ENCODE measurements at places on chromosomes 6 and 20.

DNA sequence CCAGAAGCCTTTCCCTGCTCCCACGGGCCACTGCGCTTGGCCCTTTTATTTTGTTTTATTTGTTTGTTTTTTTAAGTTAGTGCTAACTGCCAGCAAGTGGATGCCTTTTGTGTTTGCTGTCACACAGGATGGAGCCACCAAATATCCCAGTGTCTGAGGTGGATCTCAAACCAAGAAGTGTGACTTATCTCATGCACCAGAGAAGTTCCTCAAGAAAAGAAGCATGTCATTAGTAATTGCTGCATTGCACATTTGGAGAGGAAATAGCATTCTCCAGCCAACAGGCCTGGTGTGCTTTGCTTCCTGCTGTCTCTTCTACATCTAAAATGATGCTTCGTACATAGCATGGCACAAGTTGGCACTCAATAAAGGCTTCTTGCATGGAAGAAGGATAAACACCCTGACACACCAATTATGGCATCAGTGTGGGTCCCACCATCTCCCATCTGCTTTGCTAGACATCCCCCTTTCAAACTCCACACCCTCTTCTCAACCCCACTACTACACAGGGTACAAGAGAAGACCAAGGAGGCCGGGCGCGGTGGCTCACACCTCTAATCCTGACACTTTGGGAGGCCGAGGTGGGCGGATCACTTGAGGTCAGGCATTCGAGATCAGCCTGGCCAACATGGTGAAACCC, 1.9 kb upstream of the ATP9A start:
- DNase-seq, result no peak

- DNase-seq, result no peak
Observed at GRCh38 chr20:55977690-55978459, 27.4 kb downstream of the CBLN4 start.

DNA sequence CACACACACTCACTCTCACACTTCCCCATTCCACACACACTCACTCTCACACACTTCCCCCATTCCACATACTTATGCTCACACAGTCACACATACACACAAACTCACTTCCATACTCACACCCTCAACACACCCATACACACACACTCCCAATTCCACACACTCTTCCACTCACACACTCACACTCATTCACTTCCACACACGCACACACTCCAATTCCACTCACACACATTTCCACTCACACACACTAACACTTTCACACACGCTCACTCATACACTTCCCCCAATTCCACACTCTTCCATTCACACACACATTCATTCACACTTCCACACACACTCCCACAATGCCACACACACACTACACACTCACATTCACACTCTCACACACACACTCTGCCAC, 8.0 kb upstream of the OSBPL2 start:
- DNase-seq, result no peak

GRCh38 chr6:54813892-54814291, 32.7 kb upstream of the FAM83B start:
- DNase-seq, result no peak

- no peak for DNase-seq
Observed at GRCh38 chr20:62561182-62561581, 81.1 kb upstream of the SLCO4A1 start.

GRCh38 chr6:148653138-148653776, 93.6 kb upstream of the UST start:
- DNase-seq, result no peak

Measured in right lobe of liver (tissue), 6 donors.